ENCODE measurements at places on chromosomes 5 and 9.

- no peak for DNase-seq
Observed at GRCh38 chr9:86494644-86495111, 140.5 kb upstream of the TUT7 start.

DNA sequence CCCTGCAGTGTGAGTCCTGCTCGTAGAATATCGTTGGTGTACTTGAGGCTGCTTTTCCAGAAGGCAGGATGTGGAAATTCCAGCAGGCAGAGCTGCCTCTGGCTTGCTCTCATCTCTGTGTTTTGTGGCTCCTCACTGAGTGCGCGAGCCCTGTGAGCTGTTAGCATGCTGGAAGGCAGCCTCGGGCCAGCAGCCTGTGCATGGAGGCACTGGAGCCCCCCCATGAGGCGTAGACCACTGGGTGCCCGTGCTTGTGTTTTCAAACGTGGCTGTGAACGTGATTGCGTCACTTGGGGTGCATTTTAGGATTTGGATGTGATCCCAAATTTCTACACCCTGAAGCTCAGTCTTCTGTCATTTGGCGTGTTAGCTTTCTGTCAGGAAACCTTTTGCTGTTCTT lies 3.2 kb downstream of the WDR5 start:
- no peak for DNase-seq

DNA sequence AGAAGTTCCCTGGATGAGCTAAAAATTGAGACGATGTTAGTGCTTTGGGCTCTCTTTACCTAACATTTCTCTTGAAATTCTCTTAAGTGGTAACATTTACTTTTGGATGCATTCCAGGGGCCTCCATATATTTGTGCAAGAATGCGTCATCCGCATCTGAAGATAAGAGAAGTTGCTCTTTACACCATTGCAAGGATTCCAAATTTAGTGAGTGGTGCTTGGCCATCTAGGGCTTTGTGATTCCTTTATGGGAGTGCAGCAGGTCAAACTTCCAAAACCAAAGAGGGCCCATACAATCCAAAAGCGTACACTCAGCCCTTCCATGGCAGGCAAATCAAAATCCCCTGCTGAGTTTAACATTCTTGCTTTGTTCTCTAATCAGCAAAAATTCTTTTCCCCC lies 102.0 kb upstream of the DMAC1 start:
- DNase-seq = no peak

DNA sequence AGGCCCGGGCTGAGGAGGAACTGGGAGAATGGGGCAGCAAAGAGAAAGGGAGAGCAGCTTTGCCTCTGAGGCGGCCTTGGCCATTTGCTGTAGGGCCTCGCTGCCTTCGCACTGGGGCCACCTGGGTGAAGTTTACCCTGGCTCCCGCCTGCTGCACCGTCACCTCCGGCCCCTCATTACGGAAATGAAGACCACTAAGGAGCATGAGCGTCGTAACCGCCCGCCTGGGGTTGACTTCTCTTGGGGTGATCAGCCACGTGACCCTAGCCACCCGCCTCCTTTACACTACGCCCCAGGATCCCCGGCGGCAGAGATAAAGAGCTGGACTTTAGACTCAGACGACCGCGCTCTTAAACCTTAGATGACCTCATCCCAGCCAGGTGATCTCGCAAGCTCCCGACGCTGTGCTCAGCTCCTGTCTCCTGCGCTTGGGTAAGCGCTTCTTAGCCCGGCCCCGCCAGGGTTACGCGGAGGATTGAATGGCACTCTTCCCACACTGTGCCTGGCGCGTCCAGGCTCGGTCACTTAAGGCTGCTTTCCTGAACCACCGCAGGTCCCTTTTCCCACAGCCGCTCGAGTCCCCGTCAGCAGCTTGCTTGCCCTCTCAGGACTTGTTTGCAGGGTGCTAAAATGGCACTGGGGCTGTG lies 107.9 kb upstream of the LARP1 start:
- DNase-seq = peak; percentile 14

- DNase-seq = no peak
Observed at GRCh38 chr5:72647806-72648205, 140.6 kb upstream of the ZNF366 start.

GRCh38 chr5:168193493-168194250 lies 97.8 kb upstream of the WWC1 start:
- no peak for DNase-seq

- DNase-seq = no peak
Observed at GRCh38 chr9:123425836-123426365, 69.9 kb downstream of the CRB2 start.

- DNase-seq = no peak
Observed at GRCh38 chr5:181198905-181199519, 6.0 kb downstream of the TRIM7 start.

- DNase-seq = peak; percentile 50
Observed at GRCh38 chr9:99822806-99823591, 1.3 kb downstream of the NR4A3 start.

- no peak for DNase-seq
Observed at GRCh38 chr5:74516211-74516636, 124.3 kb downstream of the ENC1 start.

DNA sequence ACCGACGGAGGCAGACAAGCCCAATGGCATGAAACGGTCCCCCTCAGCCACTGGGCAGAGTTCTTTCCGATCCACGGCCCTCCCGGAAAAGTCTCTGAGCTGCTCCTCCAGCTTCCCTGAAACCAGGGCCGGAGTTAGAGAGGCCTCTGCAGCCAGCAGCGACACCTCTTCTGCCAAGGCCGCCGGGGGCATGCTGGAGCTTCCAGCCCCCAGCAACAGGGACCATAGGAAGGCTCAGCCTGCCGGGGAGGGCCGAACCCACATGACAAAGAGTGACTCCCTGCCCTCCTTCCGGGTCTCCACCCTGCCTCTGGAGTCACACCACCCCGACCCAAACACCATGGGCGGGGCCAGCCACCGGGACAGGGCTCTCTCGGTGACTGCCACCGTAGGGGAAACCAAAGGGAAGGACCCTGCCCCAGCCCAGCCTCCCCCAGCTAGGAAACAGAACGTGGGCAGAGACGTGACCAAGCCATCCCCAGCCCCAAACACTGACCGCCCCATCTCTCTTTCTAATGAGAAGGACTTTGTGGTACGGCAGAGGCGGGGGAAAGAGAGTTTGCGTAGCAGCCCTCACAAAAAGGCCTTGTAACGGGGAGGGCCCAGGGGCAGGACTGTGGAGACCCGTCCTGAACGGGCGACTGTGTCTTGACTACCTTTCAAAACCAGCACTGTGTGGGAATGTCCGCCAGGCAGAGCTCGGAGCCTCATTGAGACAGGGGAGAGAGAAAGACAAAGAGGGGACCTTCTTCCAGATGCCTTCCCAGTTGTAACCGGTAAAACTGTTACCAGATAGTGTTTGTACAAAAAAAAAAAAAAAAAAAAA lies 29.9 kb downstream of the CD180 start:
- no peak for DNase-seq

DNA sequence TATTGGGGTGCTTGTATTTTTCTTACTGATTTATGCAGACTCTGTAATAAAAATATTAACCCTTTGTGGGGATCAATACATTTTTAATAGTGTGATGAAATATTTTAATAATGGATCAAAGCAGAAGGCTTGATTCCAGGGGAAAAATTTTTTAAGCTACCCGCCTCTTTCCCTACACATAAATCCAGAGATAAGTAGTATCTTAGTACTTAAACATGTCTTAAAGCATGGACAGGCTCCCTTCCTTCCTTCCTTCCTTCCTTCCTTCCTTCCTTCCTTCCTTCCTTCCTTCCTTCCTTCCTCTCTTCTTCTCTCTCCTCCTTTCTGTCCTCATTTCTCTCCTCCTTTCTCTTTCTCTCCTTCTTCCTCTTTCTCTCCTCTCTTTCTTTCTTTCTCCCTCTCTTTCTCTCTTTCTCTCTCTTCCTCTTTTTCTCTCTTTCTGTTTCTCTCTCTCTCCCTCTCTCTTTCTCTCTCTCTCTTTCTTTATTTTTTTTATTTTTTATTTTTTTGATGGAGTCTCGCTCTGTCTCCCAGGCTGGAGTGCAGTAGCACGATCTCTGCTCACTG lies 78.0 kb upstream of the SPRY4 start:
- DNase-seq = no peak

GRCh38 chr5:109921735-109922380 lies 232.1 kb downstream of the MAN2A1 start:
- DNase-seq = no peak

DNA sequence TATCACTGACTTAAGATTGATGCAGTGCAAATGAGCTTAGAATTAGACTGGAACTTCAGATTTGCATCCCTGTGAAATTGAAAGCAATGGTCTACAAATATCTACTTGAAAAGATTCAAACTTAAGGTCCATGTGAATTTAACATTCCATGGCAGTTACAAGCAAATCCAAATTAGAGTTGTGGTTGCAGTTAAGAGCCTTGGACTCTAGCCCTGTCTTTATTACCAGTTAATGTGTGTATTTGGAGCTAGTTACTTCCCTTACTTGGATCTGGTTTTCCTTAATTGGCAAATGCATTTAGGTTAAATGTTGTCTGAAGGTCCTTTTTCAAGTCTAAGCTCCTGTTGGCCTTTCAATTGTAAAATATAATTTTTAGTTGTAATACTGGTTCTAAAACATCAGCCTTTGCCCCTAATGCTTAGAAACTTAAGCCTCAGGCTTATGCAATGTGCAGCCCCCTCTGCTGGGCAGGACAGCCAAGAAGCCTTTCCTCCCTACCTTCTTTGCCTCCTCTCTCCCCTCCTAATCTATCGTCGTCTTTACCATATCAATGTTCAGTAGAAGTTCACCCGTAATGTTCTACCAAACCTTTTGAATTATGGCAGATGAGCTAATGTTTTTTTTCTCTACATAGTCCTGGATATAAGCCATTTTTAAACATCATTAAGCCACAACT lies 59.5 kb downstream of the ERMP1 start:
- no peak for DNase-seq

DNA sequence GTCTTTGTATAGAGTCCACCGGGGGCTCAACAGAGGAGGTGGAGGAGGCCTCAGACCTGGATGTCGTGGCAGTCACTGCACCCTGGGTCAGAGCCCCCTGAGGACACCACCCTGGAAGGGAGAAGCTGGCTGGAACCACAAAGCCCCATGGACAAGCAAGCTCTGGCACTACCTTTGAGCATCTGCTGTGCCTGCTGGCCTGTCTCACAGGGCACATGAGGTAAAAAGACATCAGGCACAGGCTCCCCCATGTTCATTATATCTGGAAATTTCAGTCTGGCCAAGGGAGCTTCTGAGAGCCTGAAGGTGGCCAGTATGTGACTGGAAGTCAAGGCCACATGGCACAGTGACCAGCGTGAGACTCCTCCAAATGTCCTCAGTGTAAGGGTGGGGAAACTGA lies 22.9 kb downstream of the KCNMB1 start:
- DNase-seq = no peak

GRCh38 chr9:5817862-5818261 lies 15.1 kb downstream of the ERMP1 start:
- no peak for DNase-seq

- DNase-seq = no peak
Observed at GRCh38 chr5:72013766-72014624, 93.3 kb upstream of the MAP1B start.

DNA sequence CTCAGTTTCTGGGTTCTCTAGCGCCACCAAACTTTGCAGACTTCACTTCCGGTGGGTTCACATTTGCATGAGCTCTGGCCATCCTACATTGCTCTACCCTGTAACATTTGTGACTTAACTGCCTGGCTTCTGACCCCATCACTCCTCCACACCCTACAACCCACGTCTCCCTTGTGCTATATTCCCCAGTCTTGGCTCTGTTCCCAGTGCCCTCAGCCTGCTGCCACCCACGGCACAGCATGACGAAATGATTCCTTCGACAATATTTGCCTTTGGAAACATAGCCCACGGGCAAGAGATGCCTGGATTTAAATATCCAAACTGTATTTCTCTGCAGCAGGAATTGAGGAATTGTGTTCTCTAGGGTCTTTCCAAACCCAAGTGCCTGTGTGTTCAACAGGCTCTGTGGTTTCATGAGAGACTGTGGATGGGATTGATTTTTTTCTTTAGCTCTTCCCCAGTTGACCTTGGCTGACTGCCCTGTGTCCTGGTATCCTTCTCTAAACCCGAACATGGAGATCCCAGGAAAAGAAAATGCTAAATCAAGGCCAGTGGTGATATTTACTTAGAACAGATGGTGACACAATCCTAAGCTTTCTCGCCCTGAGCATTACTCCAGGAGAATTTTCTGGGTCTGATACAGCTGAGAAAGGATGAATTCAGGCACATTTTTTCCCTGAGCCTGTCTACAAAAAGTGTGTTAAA lies 44.4 kb upstream of the GRIA1 start:
- DNase-seq = no peak

DNA sequence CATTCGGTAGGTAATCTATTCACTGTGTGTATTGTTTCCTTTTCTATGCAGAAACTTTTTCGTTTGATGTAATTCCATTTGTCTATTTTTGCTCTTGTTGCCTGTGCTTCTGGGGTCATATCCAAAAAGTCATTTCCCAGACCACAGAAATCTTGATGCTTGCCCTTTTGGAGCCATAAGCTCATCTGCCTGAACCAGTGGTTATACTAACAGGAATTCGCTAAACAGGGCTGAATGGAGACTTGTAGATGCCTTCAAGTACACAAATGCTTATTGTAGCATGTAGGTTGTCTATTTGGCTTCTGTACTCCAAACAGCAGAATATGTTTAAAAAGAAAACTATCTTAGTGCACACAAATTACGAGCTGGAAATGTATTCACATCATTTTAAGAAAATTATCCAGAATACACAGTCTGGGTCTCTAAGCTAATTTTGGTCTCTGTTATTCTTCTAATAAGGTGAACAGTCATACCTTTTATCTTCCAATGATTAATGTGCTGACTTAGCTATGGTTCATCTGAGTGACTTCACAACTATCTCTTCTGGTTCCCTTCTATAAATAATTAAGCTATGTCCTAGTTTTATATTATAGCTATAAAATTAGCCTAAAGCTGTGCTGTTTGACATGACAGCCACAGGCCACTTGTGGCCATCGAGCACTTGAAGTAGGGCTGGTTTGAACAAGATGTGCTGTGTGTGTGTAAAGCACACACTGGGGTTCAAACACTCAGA lies 87.6 kb downstream of the DAPK1 start:
- no peak for DNase-seq

- DNase-seq = no peak
Observed at GRCh38 chr5:158511454-158511853, 588.3 kb downstream of the EBF1 start.

- no peak for DNase-seq
Observed at GRCh38 chr9:107833295-107833694, 343.7 kb upstream of the KLF4 start.

- no peak for DNase-seq
Observed at GRCh38 chr5:115963566-115963965, 1.3 kb downstream of the LVRN start.

Measured in endothelial cell (in vitro differentiated cells).